ENCODE measurements at places on chromosomes 1 and 21. TPM values are rescaled to one million over a fixed set of nuclear protein-coding genes. Genes with fewer than 3 reads are reported as not detected.

DNA sequence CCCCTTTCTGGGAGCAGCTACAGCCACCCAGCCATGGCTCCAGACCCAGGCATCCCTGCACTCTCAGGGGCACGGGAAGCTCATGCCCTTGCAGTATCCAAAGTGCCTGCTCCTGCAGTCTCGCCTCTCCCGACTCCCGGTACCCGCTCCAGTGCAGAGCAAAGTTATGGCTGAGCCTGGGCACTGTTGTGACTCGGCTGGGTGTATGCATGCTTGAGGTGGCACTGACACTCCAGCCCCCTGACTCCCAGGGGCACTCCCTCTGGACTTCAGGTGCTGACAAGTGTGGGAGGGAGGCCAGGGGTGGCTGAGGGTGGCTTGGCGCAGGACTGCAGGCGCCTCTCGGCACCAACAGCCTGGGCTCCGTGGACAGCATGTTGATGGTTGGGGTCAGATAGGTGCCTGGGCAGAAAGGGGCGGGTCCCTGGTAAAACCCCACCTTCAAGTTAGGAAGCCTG, 580.1 kb upstream of the ADGRL2 start:
- DNase-seq, result no peak

DNA sequence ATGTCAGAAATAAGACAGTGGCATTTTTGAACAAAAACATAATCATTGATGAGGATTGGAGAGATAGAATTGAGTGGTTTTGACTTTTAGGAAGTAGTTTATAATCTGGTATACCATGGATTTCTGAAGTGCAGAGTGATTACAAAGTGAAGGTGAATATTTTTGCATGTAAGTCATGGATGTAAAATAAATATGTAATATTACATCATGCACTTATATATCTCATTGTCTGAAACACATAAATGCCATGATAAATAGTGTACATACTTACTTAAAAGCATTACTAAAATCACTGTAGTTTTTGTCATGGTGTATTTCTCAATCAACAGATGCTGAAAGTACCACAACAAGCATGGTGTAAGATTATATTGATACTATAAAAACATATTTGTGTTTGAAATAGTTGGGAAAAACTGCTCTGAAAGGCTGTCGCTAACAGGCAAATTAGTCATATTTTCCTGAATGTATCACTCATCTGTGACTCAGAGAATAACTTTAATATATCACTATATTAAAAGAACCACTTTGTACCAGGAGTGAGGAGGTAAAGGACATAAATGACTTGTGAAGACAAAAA, 24.8 kb upstream of the RGS18 start:
- peak; percentile 82 for DNase-seq

The LINGO4 gene
- not detected for total RNA-seq

The F3 gene
- 30.2 TPM for total RNA-seq

- DNase-seq, result peak; percentile 99
These were observed 14.9 kb downstream of the MAP3K7CL start for GRCh38 chr21:29145354-29145782.

DNA sequence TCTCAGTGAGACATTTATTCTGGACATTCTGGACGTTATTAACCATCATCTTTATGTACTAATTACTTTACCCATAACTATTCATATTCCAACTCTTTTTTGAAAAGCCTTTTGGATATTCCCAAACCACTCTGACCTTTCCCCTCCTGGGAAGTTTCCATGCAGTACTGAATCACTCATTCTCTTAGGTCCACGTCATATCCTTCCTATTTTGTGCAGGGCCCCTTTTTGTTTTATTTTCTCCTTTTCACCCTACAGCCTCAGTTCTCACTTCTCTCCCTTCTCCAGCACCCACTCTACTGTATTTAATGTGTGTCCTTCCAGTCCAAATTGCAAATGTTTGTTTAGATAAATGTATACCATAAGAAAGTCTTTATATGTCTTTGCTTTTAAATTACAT, 16.4 kb upstream of the ATP1A1 start:
- DNase-seq, result peak; percentile 21

- DNase-seq, result no peak
These were observed 20.6 kb upstream of the SELENON start for GRCh38 chr1:25779388-25779787.

The LAMC2 gene
- total RNA-seq, result 3.5 TPM

The EFNA1 gene
- not detected for total RNA-seq

DNA sequence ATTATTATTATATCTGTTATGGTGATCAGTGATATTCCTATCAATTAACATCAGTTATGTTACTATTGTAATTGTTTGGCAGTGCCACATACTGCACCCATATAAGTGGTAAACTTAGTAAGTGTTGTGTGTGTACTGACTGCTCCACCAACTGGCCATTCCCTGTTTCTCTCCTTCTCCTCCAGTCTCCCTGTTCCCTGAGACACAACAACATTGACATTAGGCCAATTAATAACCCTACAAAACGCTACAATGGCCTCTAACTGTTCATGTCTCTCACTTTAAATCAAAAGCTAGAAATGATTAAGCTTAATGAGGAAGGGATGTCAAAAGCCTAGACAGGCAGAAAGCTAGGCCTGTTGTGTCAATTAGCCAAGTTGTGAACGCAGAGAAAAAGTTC, 6.6 kb upstream of the THRAP3 start:
- DNase-seq, result peak; percentile 55

The FAM151A gene
- total RNA-seq, result not detected

The ADCY10 gene
- total RNA-seq, result not detected

DNA sequence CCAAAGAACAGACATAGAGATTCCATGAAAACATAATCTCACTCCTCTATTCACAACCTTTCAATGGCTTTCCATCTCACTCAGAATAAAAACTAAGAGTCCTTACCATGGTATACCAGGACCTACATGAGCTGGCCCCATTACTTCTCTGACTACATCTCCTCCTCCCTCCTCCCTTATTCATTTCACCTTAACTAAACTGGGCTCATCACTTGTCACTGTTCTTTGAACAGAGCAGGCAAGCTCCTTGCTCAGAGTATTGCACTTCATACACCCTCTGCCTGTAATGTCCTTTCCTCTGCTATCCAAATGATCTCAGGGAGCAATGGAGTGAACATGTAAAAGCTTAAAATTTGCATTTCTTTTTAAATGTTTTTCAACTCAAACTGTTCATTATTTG, 142.0 kb downstream of the MRPL39 start:
- no peak for DNase-seq

The WNT3A gene
- total RNA-seq, result not detected

- no peak for DNase-seq
These were observed 130.0 kb upstream of the VAMP3 start for GRCh38 chr1:7640920-7641585.

The ERG gene
- total RNA-seq, result not detected

- DNase-seq, result no peak
These were observed 28.7 kb upstream of the DIP2A start for GRCh38 chr21:46429754-46430681.

DNA sequence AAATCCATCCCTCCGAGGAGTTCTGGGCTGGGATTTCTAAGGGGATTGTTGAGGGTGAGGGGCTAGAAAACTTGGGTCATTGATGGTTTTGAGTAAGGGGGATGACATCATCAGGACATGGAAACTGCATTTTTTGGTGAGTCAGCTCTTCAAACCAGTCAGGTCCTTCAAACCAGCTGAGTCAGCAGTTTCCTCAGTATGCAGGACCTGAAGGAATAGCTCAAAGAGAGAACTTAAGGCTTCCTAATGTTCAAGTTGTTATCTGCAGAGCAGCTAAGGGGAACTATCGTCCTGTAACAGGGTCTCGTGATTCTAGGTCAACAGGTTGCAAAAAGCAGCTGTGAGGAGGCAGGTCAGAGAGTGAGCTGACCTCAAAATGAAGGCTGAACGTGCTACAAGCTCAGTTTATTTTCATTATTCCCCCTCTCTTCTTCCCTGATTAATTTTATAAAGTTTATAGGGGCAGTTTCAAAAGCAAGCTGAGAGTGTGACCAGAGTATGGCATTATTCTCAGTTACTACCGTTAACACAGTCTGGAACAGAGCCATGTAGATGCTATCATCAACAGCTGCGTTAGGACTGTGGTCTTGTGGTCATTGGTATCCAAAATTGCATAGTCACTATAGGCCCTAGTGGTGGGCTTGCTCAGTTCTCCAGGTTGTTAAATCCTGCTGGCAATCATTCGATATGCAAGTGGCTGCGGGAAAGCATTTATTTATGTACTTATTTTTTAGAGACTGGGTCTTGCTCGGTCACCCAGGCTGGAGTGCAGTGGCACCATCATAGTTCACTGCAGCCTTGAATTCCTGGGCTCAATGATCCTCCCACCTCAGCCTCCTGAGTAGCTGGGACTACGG, 10.7 kb upstream of the SDC3 start:
- DNase-seq, result peak; percentile 93

DNA sequence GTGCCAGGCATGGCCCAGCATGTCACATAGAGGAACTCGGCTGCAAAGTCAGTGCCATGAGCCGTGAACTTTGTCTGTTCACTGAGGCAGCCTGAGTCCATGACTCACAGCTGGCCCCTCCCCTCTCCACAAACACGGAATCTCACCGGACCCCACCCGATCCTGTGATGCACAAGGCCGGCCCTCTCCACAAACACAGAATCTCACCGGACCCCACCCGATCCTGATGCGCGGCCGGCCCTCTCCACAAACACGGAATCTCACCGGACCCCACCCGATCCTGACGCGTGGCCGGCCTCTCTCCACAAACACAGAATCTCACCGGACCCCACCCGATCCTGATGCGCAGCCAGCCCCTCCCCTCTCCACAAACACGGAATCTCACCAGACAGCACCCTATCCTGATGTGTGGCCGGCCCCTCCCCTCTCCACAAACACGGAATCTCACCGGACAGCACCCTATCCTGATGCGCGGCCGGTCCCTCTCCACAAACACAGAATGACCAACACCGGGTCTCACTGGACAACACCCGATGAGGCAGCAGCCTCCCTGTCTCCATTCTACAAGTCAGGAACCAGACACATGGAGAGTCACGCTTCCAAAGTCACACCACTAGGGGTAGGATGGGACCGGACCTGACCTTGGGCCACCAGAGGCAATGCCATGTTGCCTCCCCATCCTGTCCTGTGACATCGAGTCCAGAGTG, 39.6 kb upstream of the GPR153 start:
- no peak for DNase-seq
